ENCODE measurements at places on chromosomes 7 and 10.
A peak's percentile ranks its signal among the peaks of the same experiment; 100 is the strongest.

DNA sequence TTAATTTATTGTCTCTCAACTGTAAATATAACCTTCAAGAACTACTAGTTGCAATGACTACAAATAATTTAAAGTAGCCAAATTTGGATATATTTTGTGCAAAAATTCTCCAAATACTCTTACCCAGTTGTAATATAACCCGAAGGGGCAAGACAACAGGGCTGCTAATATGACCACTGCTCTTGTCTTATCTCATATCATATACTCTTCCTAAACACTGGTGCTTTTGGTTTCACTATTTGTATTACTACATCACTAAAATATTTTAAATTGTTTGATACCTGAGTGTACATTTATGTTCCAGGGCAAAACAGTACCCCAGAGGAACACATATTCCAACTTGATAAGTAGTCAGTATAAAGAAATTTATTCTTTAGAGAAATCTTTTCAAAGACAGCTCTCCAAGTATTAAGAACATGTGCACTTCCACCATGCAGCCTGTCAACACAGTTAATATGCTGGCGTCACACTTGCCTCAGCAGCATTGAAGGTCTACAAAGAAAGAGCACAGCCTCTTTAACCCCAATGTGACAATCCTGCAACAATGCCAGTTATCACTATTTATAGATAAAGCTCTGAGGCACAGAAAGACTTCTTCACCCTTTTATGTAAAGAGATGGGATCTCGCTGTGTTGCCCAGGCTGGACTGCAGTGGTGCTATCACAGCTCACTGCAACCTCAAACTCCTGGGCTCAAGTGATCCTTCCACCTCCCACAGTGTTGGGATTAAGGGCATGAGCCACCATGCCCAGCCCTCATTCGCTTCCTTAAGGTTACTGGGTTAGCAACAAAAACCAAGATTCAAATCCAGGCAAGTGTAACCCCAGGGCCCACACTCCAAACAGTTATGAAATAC is 37.8 kb downstream of the RHEB start:
- DNase-seq: no peak

GRCh38 chr10:97176226-97176625 is 9.5 kb downstream of the SLIT1 start:
- no peak for DNase-seq

- no peak for DNase-seq
These were observed 131.3 kb upstream of the FAM20C start for GRCh38 chr7:61111-61510.

DNA sequence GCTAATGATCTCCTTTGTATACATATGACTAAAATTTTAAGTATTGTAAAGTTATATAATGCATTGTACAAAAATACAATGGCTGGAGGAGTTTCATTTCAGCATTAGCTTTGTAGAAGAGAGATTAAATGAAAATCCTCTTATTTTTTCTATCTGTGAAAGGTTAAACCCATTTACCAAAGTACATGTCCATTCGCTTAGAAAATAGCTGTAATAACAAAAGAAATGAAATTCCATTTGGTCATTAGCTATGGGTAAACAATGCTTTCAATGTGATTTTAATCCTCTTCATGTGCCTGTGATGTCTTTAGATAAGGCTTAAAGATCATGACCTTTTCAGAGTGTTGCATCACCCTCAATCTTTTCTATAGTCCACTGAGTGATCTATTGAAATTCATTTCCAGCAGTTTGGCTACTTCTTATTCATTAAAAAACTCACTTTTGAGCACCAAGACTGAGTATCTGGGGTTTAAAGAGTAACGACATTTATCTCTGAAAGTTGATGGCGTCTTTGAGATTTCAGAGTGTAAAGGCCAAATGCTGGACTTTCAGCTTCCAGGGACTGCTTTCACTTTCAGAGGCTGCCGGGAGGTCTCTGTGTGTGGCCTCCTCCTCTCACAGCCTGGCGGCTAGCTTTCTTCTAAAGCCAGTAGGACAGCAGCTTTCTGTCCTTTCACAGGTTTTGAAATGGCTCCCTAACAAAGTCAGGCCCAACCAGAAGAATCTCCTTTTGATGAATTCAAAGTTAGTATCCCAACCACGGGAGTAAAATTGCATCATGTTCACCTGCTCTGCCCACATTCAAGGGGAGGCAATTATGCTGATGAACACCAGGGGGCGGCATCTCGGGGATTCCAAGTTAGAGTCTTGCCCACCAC is 701.4 kb upstream of the COBL start:
- peak; percentile 45 for DNase-seq

- no peak for DNase-seq
These were observed 190.1 kb downstream of the MLLT10 start for GRCh38 chr10:21724020-21724589.

- DNase-seq: no peak
These were observed 53.6 kb upstream of the LRRC17 start for GRCh38 chr7:102859084-102859798.

Measured in RKO (cell line).